Heart right ventricle (tissue), 16 donors: ENCODE measurements at places on chromosomes 12 and 14. TPM values are rescaled to one million over a fixed set of nuclear protein-coding genes. Genes with fewer than 3 reads are reported as not detected.

Gene WNT1
- total RNA-seq = not detected

Gene PRH2
- total RNA-seq = not detected

Gene DCN
- total RNA-seq = 286 TPM

Gene SIX4
- total RNA-seq = 0.87 TPM

GRCh38 chr12:31006416-31007152 is 67.1 kb upstream of the DDX11 start:
- no peak for DNase-seq

GRCh38 chr14:100015251-100015655 is 50.0 kb upstream of the EVL start:
- DNase-seq = no peak

GRCh38 chr14:34098045-34098984 is 147.4 kb upstream of the EGLN3 start:
- peak; percentile 24 for DNase-seq

DNA sequence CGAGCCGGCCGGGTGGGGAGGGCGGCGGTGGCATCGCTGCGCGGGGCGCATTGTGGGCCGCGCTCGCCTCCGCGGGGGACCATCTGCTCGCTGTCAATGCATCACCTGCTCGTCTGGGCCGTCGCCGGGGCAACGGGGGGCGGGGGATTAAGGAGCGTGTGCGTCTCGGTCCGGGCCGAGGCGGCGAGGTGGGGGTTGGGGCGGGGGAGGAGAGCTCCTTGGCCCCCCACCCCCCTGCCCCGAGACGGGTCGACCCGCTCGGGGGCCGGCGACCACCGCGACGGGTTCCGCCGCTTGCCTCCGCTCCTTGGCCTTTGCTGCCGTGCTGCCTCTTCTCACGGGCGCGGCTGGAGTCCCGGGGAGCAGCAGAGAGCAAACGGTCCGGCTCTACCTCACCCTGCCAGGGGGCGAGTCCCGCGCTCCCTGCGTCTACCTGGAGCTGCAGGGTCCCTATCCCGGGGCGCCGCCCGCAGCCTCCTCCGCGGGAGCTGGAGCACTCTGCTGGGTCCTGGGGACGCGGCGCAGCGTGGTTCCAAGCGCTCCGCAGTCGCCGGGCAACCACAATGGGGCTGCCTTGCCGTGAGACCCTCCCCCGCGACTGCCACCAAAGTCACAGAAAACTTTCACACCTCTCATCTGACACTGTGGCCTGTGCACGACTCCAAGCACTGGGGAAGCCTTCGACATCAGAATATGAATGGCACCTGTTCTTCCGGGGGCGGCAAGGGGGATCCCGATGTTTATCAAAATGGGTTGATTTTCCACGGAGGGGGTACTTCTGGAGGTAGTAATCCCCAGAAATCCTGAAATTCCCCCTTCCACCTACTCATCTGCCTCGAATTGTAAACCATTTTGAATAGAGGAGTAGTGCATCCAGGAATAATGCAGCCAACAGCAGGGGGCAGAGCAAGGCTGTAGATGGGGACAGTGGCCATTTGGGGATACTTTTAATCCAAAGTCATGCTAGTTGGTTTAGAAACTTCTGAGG is at the start of gene C12orf42:
Gene C12orf42 (minus strand): TSS at position 500 of the 988 bp plus-strand sequence. CDS start 17,542 bp downstream, outside the sequence.
- DNase-seq = no peak

DNA sequence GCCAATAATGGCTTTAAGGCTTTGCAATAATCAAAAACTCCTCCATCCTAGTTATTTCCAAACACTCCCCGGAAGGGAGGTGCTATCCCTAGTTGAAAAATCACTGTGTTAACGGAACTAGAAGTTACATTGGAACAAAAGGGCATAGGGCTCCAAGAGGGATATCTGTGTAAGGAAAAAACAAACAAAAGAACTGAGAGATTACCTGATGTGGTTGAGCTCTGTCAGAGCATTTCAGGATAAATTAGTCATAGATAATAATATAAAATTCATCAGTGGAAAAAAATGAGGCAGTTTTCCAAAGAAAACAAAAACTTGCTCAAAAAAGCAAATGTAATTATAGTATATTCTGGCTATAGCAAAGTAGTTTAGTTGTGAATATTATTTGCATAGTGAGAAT is 27.4 kb upstream of the PAPLN start:
- DNase-seq = no peak

DNA sequence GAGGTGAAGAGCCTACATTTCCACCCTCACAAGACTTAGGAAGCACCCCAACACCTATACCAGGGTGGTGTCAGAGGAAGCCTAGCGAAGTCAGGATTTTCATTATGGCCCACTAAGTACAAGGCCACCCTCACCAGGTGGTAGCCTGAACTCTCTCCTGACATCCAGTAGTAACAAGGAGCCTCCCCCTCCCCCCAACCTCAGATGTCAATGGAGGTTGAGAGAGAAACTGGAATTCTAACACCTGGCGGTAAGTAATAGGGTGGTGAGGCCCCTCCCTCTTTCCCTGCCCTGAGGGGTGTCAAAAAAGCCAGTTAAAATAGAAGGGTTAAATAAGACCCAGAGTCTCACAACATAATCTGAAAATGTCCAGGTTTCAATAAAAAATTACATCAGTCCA is 37.6 kb downstream of the SINHCAF start:
- DNase-seq = no peak

DNA sequence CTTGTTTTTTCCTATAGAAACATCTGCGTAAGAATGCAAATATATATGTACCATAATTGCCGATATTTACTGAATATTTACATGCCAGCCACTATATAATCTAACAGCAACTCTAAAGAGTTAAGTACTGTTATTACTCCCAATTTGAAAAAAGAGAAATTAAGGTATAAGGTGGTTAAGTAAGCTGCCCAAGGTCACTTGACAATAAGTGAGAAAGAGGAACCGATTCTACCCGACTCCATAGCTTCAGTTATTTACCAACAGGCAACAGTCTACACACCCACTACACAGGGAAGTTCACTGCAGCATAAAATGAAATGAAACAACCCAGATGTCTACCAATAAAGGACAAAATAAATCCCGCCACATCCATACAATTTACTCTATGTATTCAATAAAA is 1.1 kb downstream of the MIS18BP1 start:
- no peak for DNase-seq

- DNase-seq = no peak
Observed at GRCh38 chr14:54443981-54444380, 2.8 kb upstream of the CNIH1 start.

GRCh38 chr12:54251667-54252284 is 28.1 kb downstream of the CBX5 start:
- no peak for DNase-seq

DNA sequence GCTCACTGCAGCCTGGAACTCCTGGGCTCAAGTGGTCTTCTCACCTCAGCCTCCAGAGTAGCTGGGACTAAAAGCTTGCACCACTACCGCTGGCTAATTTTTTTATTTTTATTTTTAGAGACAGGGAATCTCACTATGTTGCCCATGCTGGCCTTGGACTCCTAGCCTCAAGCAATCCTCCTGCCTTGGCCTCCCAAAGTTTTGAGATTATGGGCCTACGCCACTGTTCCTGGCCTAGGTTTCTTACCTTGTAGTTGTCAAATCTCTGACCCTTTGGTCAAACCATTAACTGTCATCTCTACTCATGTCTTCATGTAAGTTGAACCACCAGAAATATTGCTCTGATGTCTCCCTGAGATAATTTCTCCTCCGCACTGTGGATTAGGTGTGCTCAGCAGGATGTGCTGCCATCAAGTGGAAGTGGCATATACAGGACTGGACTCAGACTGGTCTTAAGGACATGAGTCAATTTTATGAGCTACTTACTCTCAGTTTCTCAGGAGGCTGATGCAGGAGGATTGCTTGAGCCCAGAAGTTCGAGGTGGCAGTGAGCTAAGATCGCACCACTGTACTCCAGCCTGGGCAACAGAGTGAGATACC is 28.5 kb downstream of the ACTR6 start:
- DNase-seq = no peak

DNA sequence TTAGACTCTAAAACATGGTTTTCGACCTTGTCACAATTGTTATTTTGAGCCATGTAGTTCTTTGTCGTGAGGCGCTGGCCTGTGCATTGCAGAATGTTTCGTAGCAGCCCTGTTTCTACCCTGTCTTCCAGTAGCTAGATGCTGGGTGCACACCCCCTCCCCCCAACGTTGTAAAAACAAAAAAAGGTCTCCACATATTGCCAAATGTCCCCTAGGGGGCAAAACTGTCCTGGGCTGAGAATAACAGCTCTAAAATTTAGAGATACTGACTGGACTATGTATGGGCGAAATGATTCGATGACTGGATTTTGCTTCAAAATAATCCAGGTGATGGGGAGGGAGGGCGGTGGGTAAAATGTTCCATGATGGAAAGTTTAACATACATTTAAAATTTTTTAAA is 126.1 kb upstream of the FUT8 start:
- DNase-seq = no peak

GRCh38 chr12:64903479-64904152 is 79.2 kb downstream of the TBC1D30 start:
- no peak for DNase-seq

GRCh38 chr12:89821896-89822295 is 113.3 kb upstream of the ATP2B1 start:
- DNase-seq = no peak
